ENCODE measurements at places on chromosomes 7 and 10.

DNA sequence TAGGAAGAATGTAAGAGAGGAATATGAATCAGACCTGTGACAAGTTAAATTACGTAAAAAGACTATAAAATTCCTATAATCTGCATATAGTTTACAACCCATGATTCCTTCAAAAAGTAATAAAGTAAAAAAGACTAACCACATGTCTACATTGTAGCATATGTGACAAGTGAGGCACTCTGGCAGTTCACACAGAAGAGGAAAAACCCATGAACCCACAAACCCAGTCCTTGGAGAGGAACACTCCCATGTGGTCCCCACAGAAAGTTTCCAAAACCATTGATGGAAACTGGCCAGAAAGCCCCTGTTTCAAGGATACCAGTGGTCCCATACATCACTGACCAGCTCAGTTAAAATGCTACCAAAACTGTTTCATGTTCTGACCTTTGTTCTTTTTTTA, 15.7 kb downstream of the KDM7A start:
- DNase-seq = no peak

GRCh38 chr7:157714166-157715070, 377.6 kb downstream of the DNAJB6 start:
- no peak for DNase-seq

DNA sequence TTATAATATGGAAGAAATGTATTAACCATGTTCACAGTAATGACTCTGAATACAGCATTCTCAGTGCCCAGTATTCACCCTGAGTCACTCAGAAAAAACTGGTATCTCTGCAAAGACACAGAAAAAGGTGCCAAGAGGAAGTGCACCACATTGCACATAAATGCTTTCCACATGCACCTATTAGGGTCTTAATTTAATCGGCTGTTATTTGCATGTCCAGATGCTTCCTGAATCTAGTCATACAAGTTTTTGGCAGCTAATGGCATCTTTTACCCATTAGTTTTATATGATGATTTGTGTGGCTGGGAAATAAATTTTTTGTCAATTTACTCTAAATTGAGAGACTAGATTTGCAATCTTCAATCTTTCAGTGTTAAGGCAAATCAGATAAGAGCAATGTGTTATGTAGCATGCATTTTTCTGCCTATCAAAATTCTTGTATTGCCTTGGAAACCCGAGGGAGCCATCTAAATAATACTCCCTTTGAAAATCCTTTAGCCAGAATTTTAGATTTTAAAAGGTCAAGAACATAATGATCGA, 58.2 kb downstream of the ZNF680 start:
- DNase-seq = peak; percentile 23

DNA sequence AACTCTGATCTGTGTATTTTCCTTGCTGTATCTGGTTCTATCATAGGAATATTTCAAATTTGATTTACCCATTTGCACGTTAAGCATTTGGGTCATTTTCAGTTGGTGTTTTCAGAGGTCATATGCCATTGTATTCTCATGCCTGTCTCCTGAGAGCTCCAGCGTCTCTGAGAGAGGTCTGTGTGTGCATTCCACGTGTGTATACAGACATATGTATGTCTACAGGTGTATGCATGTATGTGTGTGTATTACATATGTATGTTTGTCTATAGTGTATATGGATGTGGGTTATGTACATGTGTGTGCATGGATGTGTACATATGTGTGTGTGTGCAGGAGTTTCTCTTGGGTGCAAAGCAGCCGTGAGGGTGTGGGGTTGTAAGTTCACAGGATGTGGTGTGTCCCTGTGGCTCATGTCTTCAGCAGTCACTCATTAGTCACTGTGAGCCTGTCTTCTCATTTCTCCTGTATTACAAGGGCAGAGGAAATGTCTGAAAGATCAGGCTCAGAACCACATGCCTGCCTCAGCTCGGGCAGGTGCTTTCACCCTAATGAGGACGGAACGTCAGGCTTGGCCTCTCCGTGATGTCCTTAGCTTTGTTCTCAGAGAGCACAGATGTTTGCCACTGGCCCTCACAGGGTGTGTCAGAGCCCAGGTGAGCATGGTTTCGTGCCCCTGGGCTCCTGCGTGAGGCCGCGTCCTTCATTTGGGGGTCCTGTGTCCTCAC, 101.6 kb downstream of the NKX6-2 start:
- peak; percentile 50 for DNase-seq

- DNase-seq = no peak
Observed at GRCh38 chr10:43094085-43094484, 17.2 kb downstream of the RET start.

GRCh38 chr10:104340111-104340526, 1.9 kb upstream of the ITPRIP start:
- DNase-seq = no peak

GRCh38 chr10:12658526-12658925, 309.2 kb downstream of the CAMK1D start:
- DNase-seq = no peak

DNA sequence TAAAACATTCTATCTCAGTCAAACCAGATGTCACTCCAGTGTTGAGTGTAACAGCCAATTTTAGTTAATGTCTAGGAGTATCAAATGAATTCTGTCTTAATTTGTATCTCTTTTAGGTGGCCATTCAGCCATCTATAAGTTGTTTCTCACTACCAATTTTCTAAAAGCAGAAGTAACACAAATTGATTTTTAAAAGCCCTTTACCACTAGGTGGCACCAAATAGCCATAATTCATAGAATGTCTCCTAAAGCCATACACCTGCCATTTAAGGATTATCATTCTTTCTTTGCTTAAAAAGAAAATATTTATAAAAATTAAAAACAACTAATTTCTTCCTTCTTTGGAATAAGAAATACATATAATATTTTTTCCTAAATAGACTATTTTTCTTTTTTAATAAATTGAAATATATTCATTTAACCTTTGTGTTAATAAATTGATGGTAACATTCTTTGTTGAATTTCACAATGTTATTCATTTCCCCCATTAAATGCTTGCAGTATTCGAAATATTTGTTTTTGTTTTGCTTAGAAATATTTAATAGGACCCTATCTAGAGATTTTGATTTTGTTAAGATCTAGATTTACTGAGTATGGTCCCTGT, 107.8 kb upstream of the PPP1R3A start:
- peak; percentile 76 for DNase-seq

DNA sequence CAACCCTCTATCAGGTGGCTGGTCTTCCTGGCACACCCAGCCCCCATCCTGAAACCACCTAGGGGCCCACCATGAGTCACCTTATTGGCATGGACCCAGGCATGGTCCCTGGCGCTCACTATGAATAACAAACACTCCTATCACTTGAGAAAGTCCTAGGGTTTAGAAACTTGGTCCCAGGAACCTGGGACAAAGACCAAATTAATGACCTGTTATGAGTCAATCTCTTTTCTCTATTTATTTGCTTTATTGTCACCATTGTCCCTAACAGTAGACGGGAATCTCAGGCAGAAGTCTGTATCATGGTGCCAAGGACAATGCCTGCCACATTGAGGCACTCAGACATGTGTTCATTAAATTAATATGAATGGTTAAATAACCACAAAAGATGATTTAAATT, 599.6 kb upstream of the C7orf33 start:
- DNase-seq = no peak

- DNase-seq = no peak
Observed at GRCh38 chr7:133303931-133304330, 51.1 kb downstream of the EXOC4 start.

DNA sequence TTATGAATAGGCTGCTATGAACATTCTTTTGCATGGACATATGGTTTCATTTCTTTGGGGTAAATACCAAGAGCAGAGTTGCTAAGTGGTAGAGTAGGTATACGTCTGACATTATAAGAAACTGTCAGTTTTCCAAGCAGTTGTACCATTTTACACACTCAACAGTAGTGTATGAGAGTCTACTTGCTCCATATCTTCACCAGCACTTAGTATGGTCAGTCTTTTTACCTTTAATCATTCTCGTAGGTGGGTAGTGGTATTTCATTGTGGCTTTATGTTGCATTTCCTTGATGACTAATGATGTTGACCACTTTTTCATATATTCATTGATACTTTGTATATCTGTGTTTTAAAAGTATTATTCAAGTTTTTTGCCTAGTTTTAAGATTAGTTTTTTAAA, 45.1 kb downstream of the POU6F2 start:
- DNase-seq = no peak

DNA sequence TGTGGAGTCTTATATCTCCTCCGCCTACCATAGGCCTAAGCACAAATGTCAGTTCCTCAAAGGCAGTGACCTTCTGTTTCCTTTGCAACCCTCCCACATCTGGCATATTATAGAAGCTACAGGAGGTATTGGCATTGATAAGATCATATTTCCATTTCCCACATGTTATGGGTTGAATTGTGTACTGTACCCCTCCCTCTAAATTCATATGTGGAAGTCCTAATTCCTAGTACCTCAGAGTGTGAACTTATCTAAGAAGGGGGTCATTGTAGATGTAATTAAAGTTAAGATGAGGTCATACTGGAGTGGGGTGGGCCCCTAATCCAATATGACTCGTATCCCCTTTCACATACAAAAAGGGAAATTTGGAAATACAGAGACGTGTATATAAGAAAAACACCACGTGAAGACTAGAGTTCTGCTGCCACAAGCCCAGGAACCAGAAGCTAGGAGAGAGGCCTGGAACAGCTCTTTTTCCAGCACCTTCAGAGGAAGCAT, 6.1 kb upstream of the LAMB4 start:
- no peak for DNase-seq

DNA sequence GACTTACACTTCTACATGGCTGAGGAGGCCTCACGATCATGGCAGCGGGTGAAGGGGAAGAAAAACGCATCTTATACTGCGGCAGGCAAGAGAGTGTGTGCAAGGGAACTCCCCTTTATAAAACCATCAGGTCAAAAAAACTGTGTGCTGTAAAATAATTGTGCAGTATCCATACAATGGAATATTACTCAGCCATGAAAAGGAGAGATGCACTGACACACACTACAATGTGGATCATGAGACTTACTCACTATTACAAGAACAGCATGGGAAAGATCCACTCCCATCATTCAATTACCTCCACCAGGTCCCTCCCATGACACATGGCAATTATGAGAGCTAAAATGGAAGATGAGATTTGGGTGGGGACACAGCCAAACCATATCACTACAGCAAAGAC, 27.2 kb upstream of the CARD11 start:
- DNase-seq = no peak

DNA sequence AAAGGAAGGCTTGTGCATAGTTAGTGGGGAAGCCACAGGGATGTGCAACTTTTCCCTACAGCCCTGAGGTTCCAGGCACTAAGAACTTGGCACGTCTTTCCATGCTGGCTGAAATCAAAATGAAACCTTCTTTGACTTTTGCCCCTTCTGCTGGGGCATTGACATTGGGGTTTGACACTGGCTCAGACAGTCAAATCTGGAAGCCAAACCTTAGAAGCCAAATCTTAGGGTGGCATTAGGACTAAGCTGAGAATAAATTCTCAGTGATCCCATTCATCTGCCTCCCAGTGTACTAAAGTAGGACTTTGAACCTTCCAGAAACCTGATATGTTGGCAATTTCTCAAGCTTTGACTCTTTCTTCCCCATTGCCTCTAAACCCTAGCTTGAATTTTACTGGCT, 31.3 kb upstream of the INSYN2A start:
- no peak for DNase-seq

DNA sequence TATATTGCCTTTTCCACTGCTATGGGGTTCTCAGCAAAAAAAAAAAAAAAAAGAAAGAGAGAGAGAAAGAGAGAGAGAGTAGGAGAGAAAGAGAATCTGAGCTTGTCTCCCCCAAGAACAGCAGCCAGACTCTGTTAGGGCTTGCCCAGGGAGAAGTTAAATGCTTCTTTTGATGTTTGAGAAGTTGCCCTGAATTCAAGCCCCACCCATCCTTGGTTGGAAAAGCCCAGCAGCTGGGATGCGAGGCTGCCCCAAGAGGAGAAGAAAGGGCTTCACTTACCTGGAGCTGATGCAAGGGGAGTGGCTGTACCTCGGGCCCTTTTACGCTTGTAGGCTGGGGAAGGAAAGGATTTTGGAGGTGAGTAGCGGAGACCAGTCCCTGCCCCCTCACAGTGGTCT, 20.9 kb upstream of the MGMT start:
- DNase-seq = no peak

- DNase-seq = no peak
Observed at GRCh38 chr7:21962677-21963076, 17.0 kb upstream of the CDCA7L start.

GRCh38 chr7:55130395-55131141, 111.8 kb downstream of the EGFR start:
- no peak for DNase-seq

DNA sequence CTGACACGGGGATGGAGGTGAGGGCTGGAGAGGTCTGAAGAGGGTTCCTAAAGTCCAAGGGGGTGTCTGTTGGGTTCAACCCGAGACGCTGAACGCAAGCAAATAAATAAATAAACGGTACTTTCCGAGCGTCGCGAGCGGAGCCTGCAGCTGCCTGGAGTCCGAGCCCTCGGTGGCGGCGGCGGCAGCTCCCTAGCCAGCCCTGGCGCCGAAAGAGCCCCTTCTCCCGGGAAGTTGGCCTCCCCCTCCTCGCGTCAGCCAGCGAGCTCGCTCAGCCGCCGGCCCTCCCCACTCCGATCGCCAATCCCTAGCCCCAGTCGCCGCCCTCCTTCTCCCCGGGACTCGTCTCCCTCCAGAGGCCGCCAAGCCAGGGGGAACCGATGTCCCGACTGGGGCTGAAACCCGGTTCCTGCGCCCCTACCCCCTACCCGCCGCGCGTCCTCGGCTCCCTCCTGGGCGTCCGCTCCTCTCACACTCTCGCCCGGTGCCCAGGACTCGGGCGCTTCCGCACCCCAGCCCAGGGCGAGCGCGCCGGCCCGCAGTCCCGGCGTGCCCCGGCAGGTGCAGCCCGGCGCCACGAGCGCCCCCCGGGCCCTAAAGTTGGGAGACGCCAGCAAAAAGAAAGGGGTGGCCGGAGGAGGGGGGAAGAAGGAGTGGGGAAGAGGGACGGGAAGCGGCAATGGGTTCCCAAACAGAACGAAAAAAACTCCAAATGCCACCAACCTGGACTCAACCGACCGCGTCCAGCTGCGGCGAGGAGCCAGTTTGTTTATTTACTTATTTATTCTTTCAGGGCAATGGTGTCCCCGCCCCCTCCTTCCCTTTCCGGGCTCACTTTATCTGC, at the start of gene GFRA1:
TSS of gene GFRA1 (minus strand) at position 767 of the 844 bp plus-strand sequence. CDS start 1,177 bp downstream, outside the sequence.
- DNase-seq = no peak

DNA sequence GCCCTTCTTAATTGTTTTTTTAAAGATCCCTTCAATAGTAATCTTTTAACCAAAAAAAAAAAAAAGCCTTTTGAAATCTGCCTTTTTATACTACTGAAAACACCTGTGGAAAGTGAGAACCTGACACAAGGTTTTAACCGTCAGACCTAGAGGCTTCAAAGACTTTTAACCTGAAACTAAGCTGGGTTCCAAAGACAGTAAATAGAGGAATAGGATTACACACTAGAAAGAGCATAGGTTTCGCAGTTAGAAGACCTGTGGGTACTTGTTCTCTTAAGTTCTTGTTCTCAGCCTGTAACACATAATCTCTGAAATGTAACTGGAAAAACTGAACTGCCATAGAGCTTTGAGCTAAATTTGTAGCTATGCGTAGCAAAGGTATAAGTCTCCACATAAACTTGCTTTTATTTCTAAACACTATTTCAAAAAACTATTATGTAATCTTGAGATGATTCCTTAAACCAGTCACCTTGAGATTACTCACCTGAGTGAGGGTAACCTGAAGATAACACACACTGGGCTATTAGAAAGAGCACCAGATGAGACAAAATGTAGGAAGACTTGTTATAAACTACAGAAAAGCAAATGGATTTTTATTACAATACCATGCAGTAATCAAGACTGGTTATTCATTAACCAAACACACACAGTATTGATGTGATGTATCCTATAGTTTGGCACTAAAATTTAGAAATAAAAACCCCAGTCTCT, 196.6 kb upstream of the FRMD4A start:
- DNase-seq = no peak

GRCh38 chr7:128076196-128076795, 45.1 kb upstream of the LRRC4 start:
- DNase-seq = no peak

All from RKO (cell line).